ENCODE measurements at places on chromosomes 2 and 18.

DNA sequence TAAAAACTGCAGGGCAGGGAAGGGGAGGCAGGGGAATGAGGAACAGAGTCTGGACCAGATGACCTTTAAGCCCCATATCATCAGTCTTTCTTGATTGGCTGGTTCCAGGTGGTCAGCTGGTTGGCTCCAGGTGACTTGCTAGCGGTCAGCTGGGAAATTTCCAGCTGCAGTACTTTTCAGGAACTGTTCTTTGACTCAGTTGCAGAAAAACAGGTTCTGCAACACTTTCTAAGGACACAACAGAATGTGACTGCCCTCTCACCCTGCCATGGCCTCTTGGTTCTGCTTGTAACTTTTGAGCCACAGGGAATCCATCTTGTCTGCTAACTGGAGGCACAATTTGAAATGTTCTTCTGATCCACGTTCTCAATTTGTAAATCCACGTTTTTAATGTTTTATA, 278.3 kb upstream of the LRATD1 start:
- no peak for DNase-seq

DNA sequence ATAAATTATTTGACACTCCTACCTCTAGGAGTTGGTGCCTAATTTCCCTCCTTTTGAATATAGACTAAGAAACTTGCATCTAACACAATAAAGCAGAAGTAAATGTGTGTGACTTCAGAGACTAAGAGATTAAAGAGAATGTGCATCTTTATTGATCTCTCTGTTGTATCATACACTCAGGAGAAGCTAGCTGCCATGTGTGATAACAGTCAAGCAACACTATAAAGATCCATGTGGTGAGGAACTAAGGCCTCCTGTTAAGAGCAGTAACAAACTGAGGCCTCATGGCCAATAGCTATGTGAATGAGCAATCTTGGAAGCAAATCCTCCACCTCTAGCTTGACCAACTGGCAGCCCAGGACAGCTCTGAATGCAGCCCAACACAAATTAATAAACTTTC, 3.4 kb downstream of the FANCL start:
- no peak for DNase-seq

- DNase-seq, result no peak
Observed at GRCh38 chr2:223886726-223887125, 49.3 kb upstream of the AP1S3 start.

DNA sequence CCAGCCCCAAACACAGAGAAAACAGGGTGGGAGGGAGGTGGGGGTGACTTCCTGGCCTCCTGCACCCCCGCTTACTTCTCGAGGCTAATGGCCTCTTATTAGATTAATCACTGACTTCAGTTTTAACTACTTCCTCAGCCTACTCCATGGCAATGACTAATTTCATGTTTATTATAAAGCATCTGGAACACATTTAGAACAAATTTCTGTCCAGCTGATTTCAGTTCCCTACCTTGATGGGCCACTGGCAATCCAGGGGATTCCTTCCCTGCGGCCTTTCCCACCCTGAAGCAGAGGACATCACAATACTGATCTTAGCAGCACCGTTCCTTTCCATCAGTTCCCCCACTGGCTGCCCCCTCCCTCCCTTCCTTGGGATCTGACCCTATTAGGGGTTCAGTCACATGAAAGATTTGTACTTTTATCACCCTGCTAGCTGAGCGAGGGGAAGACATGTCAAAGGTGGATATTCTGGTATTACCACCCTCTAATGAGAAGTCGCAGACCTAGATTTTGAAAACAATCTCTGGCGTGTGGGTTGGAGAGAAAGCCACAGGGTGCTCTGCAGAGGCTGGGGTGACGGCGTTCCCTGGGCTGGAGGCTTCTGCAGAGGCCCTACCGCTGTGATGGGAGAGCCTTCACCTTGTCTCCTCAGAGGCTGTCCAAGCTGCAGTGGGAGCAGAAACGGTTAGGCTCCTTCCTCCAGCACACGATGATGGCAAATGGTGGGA, 67.6 kb downstream of the KIAA2012 start:
- DNase-seq, result no peak

DNA sequence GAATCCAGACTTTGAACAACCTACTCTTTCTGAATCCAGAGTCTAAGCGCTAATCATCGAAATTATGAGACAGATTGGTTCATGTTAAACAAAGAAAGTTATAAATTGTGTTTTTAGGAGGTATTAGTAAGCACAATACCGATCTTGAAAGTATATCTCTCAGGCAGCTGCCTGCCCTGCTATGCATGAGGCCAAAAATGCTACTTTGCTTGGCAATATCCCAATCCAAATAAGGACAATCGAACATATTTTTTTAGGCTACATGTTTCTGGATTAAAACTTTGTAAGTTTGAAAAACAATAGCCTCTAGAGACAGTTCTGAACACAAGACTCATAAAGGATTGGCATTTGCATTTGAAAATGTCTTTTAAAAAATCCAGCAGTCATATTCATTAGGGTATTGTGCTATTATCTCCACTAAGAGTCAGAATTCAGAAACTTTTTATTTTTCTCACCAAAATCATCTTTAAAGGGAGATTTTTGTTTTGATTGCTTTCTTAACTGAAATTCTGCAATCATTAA, 167.1 kb downstream of the PDE1A start:
- no peak for DNase-seq

- DNase-seq, result no peak
Observed at GRCh38 chr18:37341473-37342086, 224.0 kb downstream of the CELF4 start.

DNA sequence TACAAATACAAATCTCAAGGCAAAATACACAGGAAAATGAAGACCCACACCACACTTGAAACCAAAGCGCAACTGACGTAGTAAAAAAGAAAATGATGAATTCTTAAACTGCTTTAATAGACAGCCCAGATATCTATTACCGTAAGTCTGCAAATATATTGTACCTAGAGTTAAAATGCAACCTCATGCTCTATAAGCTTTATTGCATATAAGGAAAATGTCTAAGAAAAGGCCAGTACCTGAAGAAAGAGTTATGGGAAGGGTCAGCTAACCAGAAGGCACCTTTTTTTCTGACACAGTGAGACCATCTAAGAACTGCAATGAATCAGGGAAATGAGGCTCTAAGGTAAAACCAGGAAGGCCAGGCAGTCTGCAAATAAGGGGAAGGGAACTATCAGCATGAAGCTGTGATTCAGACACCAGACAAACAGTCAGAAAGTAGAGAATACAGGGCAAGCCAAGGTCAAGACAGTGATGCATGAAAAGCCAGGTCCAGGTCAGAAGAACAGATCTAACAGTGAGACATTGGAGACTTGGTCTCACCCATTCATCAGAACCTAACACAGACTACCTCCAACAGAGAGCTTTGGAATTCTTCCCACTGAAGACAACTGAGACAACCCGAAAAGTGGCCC, 46.9 kb downstream of the PDE11A start:
- DNase-seq, result no peak

DNA sequence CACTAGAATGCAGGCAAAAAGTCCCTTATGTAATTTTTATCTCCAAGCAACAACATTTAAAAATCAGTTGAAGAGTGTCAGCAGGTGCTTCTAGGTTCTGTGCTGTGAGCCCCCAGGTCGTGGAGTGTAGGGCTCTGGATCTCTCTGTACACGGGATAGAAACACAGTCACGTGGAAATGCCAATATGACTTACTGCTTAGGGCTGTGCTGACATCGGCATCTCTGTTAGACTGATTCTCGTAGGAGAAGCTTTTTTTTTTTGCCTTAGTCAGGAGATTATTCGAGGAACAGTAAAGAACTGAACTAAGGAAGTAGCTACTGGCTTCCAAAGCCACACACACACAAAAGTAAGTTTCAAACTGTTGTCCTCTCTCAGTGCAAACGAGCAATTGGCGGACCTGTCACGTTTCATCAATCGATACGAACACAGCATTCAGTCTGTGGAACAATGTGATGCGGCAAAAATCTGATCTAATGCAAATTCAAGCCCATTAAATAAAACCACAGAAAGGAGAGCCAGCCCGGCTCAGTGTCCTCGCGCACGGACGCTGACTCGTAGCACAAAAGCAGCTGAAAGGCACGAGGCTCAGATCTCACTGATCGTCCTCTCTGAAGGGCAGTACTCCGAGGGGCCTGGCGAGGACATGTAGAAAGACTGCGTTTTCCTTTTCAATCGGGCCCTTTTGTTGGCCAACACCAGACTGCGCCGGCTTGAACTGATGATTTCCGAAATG, 41.5 kb downstream of the PRELID3A start:
- no peak for DNase-seq

- DNase-seq, result no peak
Observed at GRCh38 chr2:175560521-175561169, 379.1 kb upstream of the ATP5MC3 start.

- peak; percentile 41 for DNase-seq
Observed at GRCh38 chr2:70686577-70687460, 81.2 kb downstream of the ADD2 start.

GRCh38 chr2:233040571-233040970, 8.1 kb downstream of the NEU2 start:
- no peak for DNase-seq
